ENCODE measurements at places on chromosomes 11 and 22.

DNA sequence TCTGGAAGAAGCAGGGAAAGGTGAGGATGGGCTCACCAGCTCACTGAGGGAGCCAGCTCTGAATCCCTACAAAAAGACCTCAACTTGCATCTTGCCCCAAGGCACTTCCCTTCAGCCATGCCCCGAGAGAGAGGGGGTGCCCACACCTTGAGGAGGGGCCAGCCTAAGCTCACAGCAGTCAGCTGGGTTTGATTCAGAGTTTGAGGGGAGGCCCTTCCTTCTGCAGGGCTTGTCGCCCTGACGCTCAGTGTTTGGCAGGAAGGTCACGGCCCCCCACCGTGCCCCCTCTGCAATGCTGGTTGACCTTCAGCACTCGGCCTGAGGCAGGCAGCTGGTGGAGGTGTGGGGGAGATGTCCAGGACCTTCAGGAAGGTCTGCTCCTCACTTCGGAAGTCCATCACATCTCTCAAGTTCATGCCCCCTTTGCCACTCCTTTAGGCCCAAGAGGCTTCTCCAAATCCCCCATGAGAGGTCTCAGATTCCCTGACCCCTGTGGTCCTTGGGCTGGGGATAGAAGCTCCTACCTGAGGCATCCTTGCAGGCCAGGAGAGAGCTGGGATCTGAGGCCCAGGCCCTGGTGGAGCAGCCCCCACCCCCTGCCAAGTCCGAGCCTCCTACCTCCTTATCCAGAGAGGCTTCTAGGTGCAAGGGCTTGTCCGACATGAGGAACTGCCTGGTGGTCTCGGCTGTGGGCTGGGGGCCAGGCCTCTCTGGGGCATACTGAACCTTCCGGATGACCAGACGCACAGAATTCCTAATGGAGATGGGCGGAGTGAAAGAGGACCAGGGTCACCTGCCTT, 37.6 kb downstream of the TPBGL start:
- no peak for DNase-seq

- DNase-seq: no peak
These were observed 2.5 kb downstream of the TMEM184B start for GRCh38 chr22:38270091-38270992.

DNA sequence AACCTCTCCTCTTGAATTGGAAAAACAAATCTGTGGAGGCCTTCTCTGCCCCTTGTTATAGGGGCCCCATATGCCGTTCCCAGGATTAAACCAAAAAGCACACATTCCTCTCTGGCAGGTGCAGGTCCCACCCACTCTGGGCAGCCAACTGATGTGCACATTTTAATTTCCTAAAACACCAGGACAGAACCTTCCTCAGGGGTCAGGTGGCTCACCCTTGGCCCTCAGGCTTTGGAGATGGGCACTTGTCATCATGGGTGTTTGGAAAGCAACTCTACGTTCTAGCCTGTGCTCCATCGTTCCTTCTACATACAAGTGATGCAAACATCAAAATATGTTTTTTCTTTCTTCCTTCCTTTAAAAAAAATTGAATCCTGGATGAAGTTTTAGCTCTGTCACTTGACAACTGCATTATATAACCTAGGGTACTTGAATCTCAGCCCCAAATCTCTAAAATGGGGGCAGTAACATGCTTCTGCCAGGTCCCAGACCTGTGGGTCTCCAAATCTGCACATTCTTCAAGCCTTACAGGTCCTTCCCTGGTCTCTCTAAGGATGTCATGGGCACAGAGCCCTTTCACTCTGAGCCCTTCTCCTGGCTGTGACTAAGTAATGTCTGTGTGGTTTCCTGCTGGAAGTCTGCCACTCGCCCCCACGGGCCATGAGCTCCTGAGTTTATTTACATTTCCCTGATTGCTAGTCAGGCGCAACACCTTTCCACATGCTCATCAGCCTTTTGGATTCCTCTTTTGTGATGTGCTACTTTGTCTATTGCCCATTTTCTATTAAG, 43.8 kb downstream of the KCNQ1OT1 start:
- DNase-seq: no peak

DNA sequence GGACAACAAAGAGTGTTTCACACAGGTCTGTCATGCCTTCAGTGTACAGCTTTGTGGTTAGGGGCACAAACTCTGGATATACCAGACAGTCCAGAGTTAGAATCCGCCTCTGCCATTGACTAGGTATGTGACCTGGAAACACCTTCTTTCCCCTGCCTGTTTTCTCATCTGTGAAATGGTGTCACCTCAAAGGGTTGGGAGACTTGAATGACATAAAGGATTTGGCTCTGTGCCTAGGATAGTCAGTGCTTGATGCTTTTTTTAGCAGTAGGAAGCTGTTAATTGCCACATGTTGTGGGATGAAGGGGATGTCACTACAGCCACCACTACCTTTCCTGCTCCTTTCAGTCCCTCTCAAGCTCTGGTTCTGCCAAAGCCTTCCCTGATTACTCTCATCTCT, 17.4 kb upstream of the LRRC55 start:
- DNase-seq: no peak

DNA sequence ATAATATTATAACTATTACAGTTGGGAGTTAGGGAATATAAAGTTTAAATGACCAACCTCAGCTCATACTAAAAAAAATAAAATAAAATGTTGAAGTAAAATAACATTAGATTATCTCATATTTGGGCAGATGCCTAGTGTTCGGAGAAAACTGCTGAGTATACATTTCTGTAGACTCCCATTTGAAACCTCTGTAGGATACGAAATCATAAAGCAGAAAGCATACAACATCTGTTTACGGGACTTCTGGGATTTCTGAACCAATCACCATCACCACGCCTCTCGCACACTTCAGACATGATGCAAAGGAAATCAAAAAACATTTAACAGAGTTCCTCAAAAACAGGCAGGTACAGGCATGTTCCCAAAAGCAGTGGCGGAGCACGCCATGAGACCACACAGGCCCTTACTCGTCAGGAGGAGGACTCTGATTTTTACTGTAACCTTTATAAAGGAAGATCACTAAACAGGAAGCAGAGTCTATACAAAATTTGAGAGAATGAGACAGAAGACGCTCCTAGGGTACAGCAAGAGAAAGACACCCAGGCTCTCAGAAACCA, 8.6 kb downstream of the ZNF195 start:
- DNase-seq: no peak

DNA sequence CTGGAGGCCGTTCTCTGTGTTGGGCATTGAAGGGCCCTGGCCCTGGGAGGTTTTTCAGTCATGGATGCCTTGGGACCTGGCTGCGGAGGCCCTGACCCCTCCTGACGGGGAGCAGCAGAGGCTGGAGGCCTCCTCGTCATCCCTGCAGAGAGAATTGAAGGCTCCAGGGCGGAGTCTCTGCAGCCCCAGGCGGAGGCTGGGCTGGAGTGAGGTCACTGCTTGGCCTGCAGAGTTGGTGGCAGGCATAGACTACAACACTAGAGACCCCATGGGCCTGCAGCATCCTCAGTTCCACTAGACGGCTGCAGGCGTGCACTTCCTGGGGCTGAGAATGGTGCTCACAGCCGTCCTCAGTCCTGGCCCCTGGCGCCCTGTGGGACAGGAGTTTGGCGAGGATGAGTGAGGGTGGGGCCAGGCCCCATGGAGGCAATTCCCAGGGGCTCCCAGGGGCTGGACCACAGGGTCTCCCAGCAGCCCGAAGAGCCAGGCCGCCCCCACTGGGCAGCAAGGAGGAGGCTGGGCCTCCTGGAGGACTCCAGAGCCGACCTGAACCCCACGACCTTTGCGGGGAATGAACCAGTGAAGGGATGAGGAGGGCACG, 1194.9 kb downstream of the BRD1 start:
- no peak for DNase-seq

DNA sequence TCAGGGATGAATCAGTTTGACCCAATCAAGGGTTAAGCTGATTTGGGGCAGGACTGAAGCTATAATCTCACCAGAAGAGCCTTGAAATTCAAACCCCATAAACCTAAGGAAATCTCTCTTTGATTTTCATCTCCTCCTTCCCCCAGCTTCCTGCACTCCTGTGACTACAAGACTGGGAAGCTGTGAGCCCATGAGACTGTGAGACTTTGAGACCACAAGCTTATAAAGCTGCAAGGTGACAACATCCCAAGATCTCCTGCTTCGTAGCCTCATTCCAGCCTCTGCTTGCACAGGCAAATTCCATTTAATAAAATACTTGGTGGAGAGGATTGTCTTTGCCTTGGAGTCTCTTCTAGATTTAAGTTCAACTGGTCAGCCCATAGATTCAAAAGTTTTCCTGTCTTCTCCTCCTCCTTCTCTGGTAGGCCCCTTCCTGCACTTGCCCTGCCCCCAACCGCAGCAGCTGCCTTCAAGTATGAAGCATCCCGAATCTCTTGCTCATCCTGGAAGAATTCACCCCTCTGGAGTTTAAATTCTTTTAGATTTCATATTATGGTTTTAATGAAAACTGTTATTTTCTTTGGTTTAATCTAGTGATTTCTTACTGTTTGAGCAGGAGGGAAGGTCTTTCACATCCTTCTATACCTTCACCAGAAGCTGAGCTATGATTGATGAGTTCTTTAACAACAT, 42.1 kb downstream of the PAMR1 start:
- DNase-seq: no peak

DNA sequence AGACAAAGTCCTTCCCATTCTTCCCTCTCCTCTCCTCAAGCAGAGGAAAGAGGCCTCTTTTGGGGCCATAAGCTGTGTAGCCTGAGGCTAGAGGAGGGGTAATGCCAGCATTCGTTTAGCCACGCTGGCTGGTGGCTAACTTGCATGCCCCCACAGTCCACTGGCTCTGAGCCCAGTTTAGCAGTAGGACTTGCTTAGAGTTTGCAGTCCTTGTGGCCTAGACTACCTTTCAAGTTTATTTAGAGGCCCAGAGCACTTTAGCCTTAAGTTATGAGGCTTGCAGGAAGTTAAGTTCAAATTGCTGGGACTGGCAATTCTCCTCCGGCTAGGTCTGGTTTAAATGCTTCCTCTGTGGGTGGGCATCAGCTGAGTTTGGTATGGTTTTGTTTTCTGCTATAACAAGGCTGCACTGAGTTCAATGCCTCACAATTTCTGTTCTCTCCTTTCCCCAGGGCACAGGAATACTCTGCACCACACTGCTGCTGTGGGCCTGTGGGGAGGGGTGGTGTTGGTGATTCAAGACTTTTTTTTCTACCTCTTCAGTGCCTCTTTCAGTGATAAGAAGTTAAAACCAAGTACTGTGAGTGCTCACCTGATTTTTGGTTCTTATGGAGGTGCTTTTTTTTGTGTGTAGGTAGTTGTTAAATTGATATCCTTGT, 281.0 kb upstream of the C11orf87 start:
- no peak for DNase-seq

- no peak for DNase-seq
These were observed 916.6 kb downstream of the LRRC4C start for GRCh38 chr11:40542821-40543220.

- DNase-seq: no peak
These were observed 884 bp downstream of the IL10RA start for GRCh38 chr11:117986981-117987574.

DNA sequence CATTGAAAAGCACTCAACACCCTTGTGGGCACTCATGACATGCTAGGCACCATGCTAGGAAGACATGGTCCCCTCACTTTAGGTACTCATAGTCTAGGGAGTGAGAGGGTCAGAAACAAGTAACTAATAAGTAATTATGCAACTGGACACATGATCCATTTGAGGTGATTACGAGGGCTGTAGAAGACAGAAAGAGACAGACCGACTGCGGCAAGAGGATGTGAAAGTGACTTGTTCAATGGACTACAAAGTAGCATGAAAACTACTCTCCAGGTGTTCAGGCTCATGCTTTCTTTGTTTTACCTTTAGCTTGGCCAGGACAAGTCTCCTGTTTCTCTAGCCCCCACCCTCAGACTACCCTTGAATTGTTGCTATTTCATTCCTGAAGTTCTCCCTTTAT, 310.8 kb upstream of the SORL1-AS1 start:
- DNase-seq: no peak

All from NCI-H2081 (cell line).